ENCODE measurements at places on chromosomes 2 and 18.

GRCh38 chr2:23867449-23867848, 59.5 kb downstream of the ATAD2B start:
- no peak for DNase-seq

- DNase-seq, result no peak
Observed at GRCh38 chr2:217438821-217439220, 564.0 kb downstream of the TNS1 start.

- DNase-seq, result no peak
Observed at GRCh38 chr2:12828980-12829379, 112.2 kb downstream of the TRIB2 start.

- no peak for DNase-seq
Observed at GRCh38 chr2:202530038-202530437, 104.7 kb upstream of the FAM117B start.

DNA sequence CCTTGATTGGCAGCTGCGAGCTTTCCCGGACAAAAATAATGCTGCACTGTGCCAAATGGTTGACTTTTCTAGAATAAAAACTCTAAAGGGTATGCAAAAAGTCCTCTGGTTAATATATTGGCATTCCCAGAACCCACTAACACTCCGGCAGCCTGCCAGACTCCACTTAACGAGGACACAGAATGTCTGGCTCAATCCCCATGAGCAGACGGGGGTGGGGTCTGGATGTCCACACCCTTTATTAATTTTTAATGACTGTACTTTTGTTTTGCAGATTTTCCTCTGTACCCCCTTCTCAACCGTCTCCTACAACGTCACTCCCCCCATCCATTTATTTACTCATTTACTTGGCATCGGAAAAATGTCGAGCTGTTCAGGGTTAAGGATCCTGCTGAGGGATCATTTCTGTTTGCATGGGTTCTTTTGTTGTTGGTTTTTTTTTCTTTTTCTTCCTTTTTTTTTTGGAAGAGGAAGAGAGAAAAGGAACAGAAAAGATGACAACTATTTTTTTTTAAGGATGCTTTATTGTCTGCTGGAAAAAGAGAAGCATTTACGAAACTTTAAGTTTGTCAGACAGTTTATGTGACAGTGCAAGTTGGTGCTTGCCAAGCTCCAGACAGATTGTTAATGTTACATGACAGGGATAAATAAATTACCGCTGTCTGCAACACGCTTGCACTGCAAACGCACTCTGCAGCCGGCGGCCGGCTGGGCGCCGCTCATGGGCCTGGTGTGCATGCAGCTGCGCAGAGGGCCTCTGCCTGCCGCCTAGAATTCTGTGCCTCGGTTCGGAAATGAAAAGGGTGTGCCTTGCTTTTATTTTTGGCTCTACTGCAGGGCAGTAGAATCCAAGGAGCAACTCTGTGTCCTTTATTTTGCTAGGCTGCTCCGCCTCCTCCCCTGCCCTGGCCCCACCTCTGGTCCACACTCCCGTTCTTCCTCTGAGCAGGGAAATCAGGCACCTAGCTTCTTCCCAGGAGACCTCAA, 3.6 kb downstream of the LDLRAD4 start:
- peak; percentile 67 for DNase-seq

DNA sequence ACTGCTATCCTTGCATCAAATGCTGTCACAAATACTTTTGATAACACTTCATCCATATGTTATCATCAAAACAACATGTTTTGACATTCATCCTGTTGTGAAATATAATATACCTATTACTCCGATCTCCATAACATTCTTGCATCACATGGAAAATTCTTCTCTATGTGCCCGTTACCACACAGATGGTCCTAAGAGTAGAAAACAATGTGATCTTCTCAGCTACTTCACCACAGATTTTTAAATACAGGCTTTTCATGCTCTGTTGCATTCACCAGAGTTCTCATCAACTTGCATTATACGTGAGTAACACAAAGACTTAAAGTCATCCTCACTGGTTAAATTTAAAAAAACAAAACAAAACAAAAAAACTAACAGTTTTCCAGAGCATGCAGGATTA, 1603.3 kb upstream of the ZEB2 start:
- no peak for DNase-seq

- no peak for DNase-seq
Observed at GRCh38 chr2:156031121-156031520, 301.4 kb downstream of the NR4A2 start.

DNA sequence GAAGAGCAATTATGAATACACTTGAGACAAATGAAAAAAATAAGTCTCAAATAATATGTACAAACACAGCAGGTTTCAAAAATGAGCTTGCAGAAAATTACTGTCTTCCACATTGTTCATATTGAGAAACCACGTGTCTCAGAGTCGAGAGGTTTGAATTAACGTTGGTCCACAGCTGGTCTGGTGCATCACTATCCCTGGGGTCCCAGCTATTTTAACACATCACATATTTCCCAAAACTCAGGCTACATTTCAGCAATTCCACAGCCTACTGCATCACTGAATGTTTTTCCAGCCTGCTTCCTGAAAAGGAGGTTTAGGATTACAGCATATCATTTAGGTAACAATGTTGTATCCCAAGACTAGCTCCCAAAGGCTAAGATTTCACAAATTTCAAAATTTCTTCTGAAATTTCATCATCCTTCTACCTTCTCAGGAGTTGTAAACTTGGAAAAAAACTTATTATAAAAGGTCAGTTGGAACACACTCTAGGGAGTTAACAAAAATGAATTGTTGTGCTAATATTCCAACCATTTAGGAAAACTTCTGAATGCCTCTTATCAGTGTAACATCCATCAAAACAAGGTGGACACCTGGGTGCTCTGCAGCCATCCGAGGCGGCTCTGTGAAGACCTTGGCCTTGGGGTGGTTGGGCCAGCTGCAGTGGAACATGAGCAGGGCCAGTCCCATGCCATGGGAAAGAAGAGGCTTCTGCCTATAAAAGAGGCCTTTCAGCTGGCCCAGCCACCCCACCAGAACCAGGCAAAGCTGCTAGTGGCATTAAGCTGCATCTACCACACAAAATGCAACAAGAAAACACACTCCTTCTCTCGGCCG, 198.1 kb upstream of the RBBP8 start:
- peak; percentile 65 for DNase-seq

GRCh38 chr18:24995755-24996154, 356.2 kb downstream of the ZNF521 start:
- DNase-seq, result peak; percentile 67

DNA sequence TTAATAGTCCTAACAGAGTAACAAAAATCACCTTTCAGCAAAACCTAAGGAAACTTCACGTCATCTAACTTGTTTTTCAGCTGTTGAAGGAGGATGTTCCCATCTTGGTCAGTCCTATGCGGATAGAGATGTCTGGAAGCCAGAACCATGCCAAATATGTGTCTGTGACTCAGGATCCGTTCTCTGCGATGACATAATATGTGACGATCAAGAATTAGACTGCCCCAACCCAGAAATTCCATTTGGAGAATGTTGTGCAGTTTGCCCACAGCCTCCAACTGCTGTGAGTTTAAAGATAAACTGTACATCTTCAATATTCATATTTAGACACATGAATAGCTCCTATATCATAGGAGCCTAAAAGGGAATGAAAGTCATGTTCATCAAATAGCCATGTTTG, 10.5 kb downstream of the COL3A1 start:
- DNase-seq, result peak; percentile 95

GRCh38 chr2:82525744-82526143, 1933.3 kb downstream of the SUCLG1 start:
- no peak for DNase-seq

DNA sequence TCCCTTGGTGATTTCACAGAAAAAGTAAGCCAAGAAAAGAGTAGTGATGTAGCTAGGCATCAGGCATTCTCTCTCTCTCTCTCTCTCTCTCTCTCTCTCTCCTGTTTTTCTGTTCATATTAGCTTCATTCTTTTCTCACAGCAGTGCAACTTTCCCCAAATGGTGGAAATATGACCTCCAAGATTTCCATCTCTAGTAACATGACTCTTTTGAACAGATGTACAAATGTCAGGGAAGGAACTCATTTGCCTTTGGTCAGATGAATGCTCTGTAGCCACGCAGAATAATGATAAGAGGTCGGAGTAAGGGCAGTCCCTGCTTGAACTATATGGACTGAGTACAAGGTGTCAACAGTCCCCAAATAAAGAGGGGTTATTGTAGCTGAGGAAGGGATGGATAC, 316.2 kb downstream of the GALNT13 start:
- no peak for DNase-seq

GRCh38 chr2:113357071-113357470, 78.3 kb upstream of the PAX8 start:
- DNase-seq, result no peak

GRCh38 chr2:137896467-137896866, 67.8 kb upstream of the HNMT start:
- DNase-seq, result no peak

DNA sequence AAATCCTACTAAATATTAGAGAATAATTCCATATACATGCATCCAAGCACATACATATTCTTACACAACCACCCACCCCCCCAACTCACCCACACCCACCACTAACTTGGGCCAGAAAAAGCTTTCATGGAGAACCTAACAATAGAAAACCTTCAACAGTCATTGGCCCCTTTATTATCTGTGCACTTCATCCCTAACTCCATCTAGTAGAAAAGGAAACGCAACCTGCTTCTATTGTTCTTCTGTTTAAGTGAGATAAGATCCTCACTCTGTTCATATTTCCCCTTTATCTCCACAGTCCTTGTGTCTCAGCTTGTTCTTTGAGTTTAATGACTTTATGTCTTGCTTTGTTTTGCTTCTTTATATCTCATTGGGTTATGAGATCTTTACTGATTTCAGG, 1740.2 kb upstream of the CELF4 start:
- DNase-seq, result no peak

GRCh38 chr18:2336690-2337392, 234.5 kb downstream of the METTL4 start:
- DNase-seq, result no peak

- DNase-seq, result no peak
Observed at GRCh38 chr2:139055202-139055601, 275.0 kb upstream of the NXPH2 start.

- DNase-seq, result peak; percentile 51
Observed at GRCh38 chr18:12656938-12657683, 796 bp downstream of the SPIRE1 start.

DNA sequence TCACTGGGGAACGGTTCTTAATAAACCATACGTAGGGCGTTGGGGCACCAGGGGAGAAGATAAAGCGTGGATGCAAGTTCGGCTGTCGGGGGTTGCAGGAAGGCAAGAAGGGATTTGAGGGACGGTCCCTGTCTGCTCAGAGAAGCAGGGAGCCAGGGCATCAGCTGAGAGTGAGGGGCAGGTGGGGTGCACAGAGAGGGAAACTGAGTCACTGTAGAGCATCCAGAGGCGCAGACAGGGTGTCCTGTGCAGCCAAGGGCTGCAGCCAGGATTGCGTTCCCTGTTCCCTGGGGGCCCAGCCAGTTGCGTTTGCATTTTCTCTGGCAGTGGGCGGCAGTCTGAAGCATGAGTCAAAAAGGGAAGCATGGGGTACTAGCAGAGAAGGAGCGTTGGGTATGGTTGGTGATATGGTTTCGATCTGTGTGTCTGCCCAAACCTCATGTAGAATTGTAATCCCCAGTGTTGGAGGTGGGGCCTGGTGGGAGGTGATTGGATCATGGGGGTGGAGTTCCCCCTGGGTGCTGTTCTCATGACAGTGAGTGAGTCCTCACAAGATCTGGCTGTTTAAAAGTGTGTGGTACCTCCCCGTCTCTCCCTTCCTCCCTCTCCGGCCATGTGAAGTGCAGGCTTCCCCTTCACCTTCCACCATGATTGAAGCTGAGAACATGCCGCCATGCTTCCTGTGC, 202.9 kb downstream of the NDUFA10 start:
- no peak for DNase-seq

- DNase-seq, result no peak
Observed at GRCh38 chr2:240636563-240637115, 11.4 kb downstream of the GPR35 start.

GRCh38 chr2:42905341-42906110, 113.1 kb upstream of the HAAO start:
- peak; percentile 71 for DNase-seq

DNA sequence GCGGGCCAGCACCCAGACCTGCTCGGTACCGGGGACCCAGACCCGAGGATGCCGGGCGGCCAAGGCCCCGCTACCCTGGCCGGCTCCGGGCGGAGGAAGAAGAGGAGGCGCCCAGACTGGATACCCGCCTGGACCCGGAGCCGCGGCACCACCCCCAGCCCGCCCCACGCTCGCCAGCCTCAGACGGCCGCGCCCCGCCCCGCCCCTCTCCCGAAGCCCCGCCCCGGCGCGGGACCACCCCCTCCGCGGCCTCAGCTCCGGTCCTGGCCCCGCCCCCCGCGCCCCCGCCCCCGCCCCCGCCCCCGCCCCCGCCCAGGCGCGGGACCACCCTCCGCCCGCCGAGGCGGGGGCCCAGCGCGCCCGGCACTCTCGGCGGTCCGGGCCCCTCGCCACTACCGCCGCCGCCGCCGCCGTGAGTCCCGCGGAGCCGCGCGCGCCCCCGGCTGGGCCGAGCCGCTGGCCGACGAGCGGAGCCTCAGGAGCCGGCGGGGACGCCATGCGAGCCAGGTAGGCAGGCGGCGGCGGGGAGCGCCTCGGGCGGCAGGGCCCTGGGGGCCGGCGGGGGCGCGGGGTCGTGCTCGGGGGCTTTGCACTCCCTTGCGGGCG, at the start of gene SH3BP4:
Gene SH3BP4, plus strand, starts transcription at position 354 of the 606 bp plus-strand sequence. CDS start 82,986 bp downstream, outside the sequence.
- DNase-seq, result peak; percentile 82

DNA sequence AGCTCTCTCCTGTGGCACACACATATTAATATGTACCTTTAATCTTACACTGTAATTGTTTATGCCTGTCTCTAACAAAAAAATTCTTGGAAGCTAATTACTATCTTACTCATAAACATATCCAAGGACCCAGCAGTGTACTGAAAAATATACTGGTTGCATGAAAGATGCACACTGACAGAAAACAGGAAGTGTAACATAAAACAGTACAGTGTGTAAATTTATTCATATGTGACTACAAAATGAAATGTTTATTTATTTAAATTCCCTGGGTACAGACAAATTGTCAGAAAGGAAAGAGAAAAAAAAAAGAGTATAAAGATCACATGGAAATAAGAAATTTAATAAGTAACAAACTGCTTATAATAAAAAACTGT, 28.5 kb downstream of the TMEM131 start:
- DNase-seq, result no peak

- DNase-seq, result no peak
Observed at GRCh38 chr2:198874472-198874858, 583.3 kb downstream of the SATB2 start.

GRCh38 chr2:62180975-62181374, 14.9 kb upstream of the B3GNT2 start:
- DNase-seq, result no peak

GRCh38 chr18:3458952-3459853, 9.2 kb downstream of the TGIF1 start:
- peak; percentile 52 for DNase-seq

GRCh38 chr2:175698061-175698460, 304.0 kb downstream of the LNPK start:
- DNase-seq, result no peak

DNA sequence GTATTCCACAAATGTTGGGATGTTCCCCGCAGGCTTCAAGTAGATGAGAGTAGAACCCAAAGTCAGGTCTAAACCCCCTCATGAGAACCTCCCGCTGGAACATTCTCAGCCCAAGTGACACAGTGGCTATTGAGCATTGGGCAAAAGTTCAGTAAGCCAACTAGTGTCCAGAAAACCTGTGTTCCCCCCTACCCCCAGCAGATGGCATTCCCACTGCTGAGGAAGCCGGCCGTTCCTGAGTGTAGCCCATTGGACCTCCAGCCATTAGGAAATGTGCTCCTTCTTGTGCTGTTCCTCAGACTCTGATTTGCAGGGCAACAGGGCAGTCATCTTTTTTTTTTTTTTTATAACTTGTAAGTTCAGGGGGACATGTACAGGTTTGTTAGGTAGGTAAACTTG, 152.1 kb downstream of the NCK2 start:
- no peak for DNase-seq

- no peak for DNase-seq
Observed at GRCh38 chr18:46385124-46385523, 271.9 kb downstream of the LOXHD1 start.

All from AG10803 (cell line).